ENCODE measurements at places on chromosomes 4 and X.

GRCh38 chrX:29541038-29541437 lies 674.3 kb upstream of the MAGEB2 start:
- DNase-seq: no peak

DNA sequence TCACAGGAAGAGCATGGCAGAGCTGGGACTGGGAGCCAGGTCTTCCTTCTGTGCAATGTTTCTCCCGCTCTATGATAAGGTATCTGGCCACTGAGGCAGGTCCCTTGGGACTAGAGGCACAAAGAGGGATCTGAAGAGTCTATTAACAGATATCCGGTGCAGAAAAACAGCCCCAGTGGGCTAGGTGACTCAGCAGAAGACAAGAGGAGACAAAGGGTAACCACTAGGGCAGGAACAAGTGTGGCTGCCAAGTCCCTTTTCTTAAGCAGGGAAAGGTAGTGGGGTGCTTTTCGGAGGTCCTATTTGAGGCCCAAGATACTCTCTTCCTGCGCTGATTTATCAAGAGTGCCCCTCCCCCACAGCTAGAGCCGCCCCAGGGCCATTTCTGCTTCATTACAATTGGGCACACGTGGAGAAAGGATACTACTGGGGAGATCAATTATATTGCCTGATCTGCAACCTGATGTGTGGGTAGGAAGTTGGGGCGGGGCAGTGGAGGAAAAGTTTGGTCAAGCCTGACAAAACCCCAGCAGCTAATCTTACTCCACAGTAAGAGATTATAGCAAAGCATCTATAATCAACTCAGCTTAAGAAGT lies at the start of gene DGAT2L6:
DGAT2L6 (plus strand) TSS at position 546 of the 596 bp plus-strand sequence. CDS start 100 bp downstream, outside the sequence.
- no peak for DNase-seq

DNA sequence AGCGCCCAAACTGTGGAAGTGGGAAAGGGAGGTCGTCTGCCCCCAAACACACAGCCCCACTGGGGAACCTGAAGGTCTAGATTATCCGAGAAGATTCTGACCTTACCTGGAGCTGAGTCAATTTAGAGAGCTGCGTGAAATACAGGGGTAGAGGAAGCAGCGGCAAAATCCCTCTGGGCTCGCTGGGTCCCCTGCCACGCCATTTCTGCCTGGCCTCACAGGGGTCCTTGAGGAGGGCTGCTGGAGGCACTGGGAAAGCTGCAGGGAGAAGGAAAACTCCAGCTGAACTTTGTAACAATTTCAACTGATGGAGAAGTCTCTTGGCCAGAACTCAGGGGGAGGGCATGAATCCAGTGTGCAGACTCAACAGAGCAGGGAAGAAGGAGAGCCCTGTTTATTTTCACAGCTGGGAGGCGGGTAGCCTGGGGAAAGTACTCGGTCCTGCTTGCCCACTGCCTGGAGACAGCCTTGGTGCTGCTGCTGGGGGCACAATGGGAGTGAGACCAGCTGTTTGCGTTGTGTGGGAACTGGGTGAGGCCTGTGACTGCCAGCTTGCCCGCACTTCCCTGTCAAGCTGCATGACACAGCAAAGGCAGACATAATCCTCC lies 93.2 kb upstream of the MAPK10 start:
- no peak for DNase-seq

GRCh38 chr4:53593765-53594164 lies 2.5 kb upstream of the LNX1 start:
- DNase-seq: no peak

DNA sequence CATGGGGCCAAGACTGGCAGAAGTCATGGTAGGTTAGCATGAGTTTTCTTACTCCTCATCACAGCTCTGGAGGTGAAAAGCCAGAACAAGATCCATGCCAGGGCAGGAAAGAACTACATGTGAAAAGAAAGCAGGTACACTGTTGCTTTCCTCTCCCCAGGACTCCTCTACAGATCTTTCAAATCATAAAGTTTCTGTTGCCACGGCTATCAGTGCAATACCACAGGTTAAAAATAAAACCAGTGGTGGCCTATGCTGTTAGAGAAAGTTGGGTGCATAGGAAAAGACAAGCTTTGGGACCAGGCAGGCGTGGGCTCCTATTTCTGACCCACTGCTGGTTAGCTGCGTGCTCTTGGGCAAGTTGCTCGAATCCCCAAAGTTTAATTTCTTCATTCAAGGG lies 81.4 kb downstream of the SH3RF1 start:
- no peak for DNase-seq

DNA sequence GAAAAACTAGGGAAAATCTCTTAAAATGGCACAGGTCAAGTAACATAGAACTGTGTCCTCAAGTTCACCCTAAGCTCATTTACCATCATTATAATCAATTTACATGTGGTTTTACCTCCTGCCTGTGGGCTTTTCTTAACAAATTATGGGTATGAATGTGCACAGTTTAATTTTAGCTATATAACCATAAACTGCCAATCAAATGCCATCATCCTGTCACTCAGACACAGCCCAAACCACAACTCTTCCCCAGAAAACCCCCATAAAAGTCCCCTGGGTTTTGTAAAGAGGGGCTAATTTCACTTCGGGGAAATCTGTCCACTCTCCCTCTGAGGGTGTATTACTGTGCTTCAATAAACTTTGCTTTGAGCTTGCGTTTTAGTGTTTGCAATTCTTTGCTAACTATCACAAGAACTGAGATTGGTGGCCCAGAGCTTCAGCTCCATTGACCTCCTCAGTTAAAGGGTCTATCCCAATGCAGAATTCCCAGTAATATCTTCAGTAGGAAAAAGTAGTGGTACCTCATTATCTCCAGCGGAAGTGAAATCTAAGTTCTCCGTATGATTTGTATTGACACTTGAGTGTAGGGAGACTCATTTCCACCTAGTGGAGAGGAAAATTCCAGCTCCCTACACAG lies 394.6 kb downstream of the SPOCK3 start:
- no peak for DNase-seq

DNA sequence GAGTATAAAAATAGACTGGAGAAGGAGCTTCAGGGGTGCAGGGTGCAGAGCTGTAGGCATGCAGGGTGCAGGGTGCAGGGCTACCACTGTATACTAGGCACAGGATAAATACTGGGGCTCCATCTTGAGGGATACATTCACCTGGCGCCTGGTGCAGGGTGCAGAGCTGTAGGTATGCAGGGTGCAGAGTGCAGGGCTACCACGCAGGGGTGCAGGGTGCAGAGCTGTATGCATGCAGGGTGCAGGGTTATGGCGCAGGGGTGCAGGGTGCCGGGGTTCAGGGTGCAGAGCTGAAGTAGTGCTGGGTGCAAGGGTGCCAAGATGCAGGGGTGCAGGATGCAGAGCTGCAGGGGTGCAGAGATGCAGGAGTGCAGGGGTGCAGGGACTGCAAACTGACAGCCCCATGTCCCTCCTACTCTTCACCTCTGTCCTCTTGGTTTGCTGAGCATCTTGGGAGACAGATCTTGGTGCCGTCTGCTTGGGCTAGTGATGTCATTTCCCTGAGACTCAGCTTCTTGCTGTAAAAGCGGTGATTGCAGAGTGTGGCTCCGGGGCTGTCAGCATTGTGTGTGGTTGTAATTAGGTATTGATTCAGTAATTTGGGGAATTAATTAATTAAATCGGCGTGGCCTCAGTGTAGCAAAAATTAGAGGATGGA lies 91.2 kb downstream of the ADRA2C start:
- peak; percentile 11 for DNase-seq

DNA sequence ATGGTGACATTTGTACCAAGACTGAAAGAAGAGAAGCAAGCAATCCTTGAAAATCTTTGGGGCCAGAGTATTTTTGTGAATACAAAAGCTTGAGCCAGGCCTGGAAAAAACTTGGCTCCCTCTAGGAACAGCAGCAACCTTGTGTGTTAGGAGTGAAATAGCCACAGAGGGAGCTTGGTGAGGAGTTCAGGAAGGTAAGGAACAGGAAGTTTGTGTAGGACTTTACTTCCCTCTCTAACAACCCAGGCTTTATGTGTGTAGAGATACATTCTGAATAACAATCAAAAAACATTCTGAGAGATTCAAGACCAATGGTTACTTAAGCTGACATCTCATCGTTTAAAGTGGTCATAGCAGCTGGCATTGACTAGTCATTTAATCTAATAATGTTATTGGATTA lies 668.5 kb downstream of the PCDH18 start:
- DNase-seq: no peak

DNA sequence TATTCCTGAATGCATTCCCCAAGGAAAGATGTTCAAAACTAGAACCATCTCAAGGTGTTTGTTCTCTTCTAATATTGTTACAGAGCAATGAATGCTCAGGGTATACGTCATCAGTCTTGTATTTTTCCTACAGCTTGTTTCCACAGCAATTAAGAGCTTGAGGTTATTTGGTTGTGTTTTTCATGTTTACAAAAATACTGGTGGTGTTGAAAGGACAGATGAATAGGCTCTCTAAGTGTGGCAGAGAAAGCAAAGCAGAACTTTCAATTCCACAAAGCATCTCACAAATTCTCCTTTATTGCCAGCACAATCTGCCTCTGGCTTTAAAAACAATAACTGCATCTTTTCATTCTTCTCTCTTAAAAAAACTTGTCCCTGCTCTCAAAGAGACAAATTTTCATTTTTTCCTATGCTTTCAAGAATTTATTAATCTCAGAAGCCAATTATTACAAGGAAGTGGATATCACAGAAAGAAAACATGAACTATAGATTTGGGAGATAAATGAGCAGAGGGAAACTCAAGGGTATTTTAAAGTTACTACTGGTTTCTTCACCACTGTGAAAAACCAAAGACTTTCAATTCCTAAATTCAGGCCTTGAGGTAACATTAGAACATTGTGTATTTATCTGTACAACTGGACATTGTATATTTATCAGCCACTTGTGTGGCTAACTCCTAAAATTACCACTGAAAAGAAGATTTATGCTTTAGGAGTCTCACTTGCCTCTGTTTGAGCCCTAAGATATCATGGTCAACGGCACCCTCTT lies 49.2 kb downstream of the DDX53 start:
- DNase-seq: no peak

GRCh38 chr4:3285558-3286334 lies 7.1 kb upstream of the RGS12 start:
- no peak for DNase-seq

- no peak for DNase-seq
These were observed 17.4 kb downstream of the SORBS2 start for GRCh38 chr4:185794637-185795036.

GRCh38 chrX:23890933-23891332 lies 16.8 kb downstream of the APOO start:
- DNase-seq: no peak

DNA sequence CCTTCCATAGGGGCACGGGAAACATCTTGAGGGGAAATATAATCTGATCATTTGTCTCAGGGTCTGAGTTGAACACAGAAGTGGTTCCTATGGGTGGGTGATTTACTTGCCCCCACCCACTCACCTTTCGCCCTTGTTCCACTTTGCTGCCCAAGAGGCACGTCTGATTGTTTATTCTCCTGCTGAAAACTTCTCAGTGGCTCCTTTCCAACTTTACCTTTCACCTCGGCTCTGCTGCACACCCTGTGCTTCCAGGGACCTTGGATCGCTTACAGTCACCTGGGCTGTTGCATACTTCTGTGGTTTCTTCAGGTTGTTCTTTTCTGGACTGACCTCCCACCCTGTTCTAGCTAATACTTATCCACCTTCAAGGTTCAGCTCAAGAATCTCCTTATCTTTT lies 213.4 kb upstream of the JADE1 start:
- DNase-seq: no peak

DNA sequence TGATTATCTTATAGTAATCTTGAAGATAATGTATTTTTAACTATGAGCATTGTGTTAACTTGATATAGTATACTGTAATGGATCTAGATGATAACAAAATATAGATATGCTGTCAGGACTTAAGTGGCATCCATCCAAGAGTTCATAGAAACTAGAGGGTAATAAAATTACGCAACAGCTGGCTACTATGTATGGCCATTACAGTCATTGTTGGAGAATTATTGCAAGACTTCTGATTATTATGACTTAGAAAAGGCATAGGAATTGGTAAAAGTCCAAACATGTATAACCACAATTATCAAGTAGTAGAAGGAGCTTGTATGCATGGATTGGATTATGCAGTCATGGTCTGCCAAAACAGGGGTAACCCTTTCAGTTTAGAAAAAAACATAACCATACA lies 9.5 kb downstream of the OGT start:
- DNase-seq: no peak

DNA sequence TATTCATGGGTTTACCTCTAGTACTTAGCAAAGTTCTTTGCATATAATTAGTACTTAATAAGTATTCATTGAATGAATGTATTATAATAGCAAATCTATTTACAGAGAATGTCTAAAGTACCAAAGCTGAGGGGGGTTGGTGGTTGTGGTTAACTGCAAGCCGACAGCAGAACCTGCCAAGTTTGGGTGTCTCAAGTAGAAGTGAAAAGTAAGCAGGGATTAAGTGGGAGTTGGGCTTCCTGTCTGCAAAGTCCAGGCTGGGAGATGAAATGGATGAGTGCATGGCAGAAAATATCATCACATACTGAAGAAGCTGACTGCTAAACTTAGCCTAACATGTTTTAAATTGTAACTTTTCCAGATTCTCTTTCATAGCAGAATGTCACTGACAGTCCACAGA lies 169.6 kb downstream of the CAMK2D start:
- DNase-seq: no peak

DNA sequence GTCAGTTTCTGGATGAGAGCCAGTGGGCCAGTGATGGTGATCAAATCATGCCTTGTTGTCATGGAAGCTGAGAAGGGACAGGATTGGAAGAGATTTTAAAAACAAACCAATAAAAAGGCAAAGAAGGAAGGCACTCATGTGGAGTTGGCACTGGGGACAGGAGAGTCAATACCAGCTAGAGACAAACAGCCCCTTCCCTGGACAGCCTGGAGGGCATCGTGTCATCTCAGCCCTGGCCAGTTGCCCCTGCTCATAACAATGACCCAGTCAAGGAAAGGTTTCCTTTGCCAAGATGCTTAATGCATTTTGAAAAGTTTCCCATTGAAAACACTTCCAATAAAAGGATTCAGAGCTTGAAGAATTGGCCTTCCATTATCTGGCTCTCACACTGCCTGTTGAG lies 55.5 kb downstream of the SCML1 start:
- no peak for DNase-seq

GRCh38 chr4:85740431-85740861 lies 265.5 kb downstream of the ARHGAP24 start:
- no peak for DNase-seq

All from COR-L47 (cell line).